Frontal cortex (tissue), 4 donors: ENCODE measurements at places on chromosomes 7 and 10.
A peak's percentile ranks its signal among the peaks of the same experiment; 100 is the strongest.

DNA sequence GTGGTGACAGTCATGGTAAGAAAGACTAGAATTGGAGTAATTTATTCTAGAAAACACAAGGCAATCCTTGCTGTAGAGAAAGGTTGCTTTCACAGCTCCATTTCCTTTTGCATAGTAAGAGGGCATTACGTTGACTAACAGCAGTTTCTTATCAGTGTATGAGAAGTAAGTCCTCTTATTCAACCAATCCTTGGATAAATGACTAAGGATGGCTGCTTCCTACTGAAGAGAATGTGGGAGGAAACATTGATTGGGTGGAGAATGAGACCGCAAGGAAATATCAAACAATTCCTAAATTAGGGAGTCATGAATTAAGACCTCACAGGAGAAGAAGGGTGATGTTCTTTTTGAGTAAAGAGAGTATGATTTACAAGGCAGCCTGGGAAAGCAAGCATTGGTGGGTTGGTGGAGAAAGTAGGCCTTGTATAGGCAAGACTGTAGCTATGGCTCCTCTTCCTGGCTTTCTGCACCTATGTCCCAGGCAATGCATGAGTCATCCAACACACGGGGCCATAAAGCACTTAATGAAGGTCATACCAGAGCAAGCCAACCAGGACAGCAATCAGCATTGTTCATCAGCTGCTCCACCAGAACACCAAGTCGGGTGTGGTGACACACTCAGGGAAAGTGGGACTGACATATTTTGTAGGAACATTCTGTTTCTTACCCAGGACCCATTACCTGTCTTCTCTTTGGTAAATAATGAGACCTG is 5.6 kb downstream of the MGAM start:
- DNase-seq = no peak

GRCh38 chr7:116180302-116180701 is 30.0 kb upstream of the TES start:
- peak; percentile 19 for DNase-seq

DNA sequence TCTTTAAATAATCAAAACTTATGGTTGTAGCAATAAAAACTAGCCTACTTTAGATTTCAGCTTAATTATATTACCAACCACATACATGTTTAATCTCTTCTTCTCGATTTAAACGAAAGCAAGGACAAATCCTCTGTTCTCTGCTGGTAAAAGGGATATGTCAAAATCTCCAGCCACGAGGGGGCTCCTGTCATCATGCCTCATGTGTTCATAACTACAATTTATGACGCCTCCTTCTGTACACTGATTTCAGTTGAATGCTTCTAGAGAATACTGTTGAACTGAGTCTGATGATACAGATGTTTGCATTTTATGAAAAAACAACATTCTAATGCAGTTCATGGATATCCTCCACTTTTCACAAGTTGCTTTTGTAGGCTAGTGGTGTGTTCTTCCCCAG is 220.0 kb upstream of the DPP6 start:
- no peak for DNase-seq

GRCh38 chr7:91127959-91128358 is 136.3 kb upstream of the FZD1 start:
- DNase-seq = no peak

- no peak for DNase-seq
Observed at GRCh38 chr7:84900215-84900614, 286.6 kb downstream of the SEMA3D start.

GRCh38 chr10:70584909-70585544 is 17.5 kb downstream of the PRF1 start:
- no peak for DNase-seq

GRCh38 chr7:159098424-159098786 is 46.3 kb downstream of the VIPR2 start:
- no peak for DNase-seq

DNA sequence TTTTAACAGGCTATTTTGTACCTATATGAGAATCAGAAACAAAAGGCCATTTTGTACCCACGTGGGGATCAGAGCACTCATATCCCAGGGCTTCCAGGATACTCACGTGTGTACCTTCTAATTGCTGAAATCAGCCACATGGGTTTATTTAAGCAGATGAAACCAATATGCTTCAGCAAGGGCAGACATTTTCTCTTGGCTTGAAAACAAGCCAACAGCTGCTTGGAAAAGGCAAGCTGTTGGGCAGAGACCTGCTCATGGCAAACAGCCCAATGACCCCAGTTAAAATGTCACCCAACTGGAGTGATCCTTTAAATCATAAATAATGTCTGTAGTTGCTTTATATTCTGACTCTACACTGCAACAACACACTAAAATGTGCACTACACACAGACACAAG is 26.5 kb upstream of the TOMM7 start:
- DNase-seq = no peak
